T-helper 1 cell (primary cell): ENCODE measurements at places on chromosomes 7 and 10.

- DNase-seq: peak; percentile 58
Observed at GRCh38 chr10:16787361-16787791, 29.8 kb downstream of the RSU1 start.

- DNase-seq: no peak
Observed at GRCh38 chr7:24200407-24200966, 83.5 kb upstream of the NPY start.

- DNase-seq: no peak
Observed at GRCh38 chr10:3671386-3671955, 113.5 kb downstream of the KLF6 start.

DNA sequence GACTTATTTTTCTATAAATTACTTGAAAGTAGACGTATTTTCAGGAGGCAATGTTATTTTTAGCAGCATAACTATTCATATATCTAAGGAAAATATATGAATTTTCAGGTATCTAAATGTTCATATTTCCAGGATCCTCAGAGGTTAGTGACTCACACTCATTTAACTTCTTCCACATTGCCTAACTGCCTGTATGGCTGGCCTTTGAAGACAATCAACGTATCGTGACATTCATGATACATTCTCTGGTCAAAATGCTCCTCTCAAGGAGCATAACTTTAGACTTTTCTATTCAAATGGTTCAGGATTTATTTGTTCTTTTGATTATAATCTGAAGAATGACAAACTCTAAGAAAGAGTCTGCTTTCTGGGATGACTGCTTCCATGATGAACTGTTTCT, 89.3 kb downstream of the SEMA3C start:
- DNase-seq: no peak

DNA sequence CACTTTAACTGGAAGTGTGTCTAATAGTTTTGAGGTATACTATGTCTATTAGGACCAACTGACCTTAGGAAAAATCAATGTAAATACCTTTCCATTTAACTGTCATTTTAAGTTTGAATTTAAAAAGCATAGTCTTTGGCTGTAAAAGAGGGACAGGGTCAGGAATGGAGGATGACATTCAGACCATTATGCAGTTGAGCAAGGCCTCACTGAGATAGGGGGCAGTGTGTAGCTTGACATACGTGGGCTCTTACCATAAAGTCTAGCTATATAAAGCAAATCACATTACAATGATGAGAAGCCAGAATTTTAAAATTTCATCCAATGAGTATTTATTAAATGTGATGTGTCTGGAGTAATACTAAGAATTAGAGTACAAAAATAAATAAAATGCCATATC, 17.9 kb downstream of the PALS2 start:
- DNase-seq: no peak

- no peak for DNase-seq
Observed at GRCh38 chr10:79176052-79176501, 107.3 kb downstream of the ZMIZ1 start.

GRCh38 chr7:120554960-120555571, 282.1 kb downstream of the KCND2 start:
- no peak for DNase-seq

DNA sequence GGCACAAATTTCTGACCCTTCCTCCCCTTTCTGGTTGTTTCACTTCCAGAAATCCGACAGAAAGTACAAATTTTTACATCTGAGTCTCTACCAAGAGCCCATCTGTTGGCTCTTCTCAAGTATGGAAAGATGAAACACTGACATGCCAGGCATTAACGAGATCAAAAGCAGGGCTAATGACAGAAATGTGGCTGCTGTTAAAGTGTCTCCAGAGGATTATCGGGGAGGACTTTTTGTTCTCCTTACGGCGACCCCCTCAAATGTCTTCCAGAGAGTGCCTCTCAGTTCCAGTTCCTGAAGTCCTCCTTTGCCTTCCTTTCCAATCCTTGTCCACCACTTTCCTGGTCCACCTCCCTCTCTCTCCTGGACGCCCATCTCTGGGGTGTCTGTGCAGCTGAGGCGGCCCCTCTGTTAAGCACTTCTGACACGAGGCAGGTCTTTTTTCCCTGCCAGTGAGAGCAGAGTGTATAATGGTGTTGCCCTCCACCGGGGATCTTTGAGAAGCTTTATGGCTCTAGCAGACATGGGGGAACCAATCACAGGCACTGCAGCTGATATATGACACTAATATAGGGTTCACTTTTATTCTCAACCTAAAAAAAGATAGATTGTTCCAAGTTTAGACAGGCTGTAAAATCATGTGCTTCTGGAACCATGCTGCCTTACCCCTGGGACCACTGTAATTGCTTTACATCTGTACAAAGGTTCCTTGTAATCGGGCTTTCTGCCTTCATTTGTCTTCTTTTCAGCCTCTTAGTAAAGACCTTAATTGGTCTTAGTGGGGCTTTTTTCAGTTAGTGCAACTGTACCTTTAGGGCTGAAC, 757.1 kb downstream of the AUTS2 start:
- DNase-seq: no peak

DNA sequence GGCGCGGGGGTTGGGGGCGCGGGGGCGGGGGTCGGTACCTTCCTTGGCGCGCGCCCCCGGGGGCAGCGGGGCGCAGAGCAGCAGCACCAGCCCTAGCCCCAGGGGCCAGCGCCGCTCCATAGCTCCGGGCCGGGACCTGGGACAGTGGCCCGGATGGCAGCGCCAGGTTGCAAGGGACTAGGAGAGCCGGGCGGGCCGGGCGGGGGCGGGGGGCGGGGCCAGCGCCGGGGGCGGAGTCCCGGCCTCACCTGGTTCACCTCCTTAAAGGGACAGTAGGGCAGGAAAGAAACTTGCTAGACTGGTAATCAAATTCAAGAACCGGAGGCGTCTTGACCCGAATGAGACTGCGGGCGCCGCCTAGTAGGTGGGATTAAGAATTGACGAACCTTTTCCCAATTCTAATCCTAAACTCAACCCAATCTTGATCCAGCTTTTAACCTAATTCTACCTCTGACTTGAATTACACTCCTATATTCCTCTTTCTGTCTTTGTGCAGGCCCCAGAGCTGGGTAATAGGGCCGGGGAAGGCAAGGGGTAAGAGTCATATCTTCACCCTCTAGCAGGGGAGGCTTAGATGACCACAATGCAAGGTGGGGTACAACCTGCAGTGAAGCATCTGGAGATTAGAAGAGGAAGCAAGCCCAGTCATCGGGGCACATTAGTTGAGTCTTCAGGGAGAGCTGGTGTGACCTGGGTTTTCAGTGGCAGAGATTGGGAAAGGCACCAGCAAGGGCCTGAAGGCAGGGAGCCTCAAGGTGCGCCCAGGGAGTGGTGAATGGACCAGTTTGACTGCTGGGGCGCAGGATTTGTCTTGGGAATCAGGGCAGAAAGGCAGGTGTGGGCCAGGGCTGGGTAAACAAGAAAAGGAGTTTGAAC, at the start of gene EPHA1:
Gene EPHA1, minus strand, starts transcription at position 171 of the 876 bp plus-strand sequence. Its CDS starts 51 bp downstream, at position 120.
- peak; percentile 47 for DNase-seq

DNA sequence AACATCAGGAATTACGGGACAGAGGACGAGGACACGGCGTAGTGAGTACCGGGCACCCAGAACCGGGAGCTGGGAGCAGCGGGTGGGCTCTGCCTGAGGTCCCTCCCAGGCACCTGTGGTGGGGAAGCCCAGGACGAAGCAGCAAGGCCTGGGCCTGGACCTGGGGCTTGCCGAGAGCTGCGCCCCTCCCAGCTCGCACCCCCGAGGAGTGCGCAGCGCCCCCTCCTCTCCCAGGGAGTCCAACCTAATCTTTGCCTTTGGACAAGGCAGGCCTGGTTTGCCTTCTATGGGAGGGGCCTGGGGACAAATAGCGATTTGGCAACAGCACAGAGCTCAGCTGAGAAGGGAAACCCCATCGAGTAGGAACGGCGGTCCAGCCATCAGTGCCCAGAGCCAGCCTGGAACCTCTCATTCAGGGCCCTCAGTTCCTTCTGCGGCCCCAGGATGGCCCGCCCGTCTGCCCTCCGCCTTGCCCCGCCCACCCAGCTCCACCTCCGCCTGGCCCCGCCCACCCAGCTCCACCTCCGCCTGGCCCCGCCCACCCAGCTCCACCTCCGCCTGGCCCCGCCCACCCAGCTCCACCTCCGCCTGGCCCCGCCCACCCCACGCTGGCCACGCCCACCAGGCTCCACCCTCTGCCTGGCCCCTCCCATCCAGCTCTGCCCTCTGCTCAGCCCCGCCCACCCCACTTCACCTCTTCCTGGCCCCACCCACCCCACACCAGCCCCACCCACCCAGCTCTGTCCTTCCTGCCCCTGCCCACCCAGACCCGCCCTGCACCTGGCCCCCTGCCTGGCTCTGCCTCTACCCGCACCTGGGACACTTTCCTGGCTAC, 32.5 kb upstream of the KNDC1 start:
- DNase-seq: peak; percentile 41

GRCh38 chr7:92953657-92954056, 117.3 kb upstream of the CDK6 start:
- no peak for DNase-seq

GRCh38 chr10:75876710-75877109, 445.3 kb downstream of the LRMDA start:
- no peak for DNase-seq

- DNase-seq: no peak
Observed at GRCh38 chr10:51074238-51075028, at the start of gene PRKG1. Gene PRKG1, plus strand, starts transcription at chr10:51074487.

DNA sequence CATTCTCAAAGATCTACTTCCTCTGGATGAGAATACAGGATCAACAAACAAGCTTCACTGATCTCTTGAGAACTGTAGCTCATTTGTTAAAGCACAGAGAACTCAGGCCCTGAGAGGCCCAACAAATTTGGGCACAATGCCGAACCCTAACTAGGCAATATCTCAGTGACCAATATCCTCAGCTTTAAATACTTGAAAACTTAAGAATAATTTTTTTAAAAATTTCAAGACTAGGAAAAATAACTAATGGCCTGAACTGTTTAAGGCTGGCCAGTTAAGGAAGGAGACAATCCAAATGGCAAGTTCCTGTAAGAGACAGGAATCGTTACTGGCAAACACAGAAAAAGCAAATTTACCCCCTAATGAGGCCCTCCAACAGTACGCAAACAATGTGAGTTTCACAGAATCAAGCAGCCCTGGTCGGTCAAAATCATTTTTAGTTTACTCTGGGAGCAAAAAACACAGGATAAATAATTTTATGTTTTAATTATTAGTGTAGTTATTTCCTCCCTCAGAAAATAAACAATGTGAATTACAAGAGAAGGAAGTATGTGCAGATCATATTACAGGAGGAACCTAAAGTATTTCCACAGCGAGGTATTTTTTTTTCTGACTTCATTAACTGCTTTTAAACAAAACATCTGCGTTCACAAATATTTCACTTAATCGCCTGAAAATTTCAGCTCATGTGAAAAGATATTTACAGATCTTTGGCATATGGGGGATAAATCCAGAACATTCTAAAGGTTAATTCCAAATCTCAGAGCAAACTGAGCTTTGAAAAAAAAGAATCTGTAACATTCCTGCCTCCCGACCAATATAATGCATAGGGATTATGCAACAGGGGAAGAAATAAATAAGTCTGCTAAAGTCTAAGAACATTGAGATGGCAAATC, 39.5 kb downstream of the NT5C2 start:
- DNase-seq: no peak

DNA sequence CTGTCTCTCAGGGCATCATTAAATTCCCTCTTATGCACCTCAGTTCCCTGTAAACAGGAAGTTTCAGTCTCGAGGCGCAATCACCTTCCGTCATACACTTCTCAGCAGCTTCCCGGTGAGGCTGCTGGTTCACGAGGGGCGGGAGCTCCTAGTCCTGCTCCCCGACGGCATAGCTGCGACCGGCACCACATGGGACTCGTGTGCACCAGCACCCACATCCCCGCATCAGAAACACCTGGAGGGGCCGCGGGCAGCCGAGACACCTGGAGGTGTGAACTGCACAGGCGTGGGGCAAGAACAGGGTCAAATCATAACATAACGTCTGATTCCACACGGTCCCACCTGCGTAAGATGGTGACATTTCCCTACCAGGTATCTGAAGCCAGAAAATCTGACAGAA, 52.7 kb downstream of the DIP2C start:
- no peak for DNase-seq

DNA sequence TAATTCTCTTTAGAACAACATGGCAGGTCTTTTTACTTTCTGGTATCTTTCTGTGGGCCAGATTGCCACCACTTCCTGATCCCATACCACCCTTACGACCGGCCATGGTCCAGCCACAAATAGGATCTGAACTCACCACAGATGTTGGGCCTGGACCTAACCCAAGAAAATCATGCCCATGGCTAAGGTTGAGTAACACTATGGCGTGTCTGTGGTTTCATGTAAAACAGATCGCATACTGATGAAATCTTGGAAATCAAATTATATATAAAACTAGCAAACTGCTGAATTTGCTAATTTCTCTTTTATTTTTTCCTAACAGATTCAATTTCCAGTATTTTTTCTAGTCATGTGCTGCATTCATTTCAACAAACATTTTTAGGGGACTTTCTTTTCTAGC, 77.2 kb downstream of the CH25H start:
- no peak for DNase-seq

- no peak for DNase-seq
Observed at GRCh38 chr10:129978980-129979379, 14.9 kb upstream of the EBF3 start.

DNA sequence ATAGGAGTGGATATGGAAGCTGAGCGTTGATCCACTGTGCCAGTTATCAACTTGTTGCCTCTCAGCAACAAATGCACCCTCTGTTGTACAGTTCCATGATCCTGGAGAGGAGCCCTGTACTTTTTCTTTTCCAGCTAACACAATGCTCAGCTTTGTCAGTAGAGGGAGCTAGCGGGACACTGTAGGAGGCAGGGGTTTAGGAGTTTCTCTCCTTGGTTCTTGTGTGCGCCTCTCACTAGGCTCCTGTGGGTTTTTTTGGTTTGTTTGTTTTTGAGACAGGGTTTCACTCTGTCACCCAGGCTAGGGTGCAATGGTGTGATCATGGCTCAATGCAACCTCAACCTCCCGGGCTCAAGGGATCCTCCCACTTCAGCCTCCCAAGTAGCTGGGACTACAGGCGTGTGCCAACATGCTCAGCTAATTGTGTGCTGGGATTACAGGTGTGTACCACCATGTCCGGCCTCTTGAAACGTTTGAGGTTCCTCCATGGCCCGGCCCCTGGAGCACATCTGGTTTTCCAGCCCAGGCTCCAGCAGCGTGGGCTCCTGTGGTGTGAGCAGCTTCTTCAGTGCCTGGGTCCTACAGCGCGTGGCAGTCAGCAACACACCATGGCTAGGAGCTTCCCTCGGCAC, 12.0 kb upstream of the MARVELD1 start:
- peak; percentile 27 for DNase-seq

GRCh38 chr7:130421684-130422083, 19.1 kb downstream of the CEP41 start:
- DNase-seq: no peak

DNA sequence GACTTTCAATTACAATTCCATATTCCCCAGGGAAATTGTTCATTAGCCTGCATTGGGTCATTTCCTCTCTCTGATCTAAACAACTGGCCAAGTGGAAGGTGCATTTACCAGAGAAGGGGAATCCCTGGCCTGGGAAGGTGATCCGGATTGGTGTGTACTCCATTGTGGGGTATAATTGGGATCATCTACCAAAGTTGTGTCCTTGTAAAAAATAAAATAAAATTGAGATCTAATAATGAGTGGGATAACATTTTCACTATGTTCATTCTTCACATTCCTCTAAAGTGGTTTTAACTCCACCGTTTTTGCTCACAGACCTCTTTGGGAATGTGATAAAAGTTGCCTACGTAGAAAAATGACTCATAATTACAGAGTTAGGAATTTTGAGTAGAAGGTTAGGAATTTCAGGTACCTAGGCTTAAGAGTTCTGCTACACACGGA, 22.8 kb downstream of the ARL5B start:
- no peak for DNase-seq

GRCh38 chr7:4783762-4784351, 8.4 kb downstream of the AP5Z1 start:
- no peak for DNase-seq
